RPMI7951 (cell line): ENCODE measurements at places on chromosomes 6 and 20.
A peak's percentile ranks its signal among the peaks of the same experiment; 100 is the strongest.

DNA sequence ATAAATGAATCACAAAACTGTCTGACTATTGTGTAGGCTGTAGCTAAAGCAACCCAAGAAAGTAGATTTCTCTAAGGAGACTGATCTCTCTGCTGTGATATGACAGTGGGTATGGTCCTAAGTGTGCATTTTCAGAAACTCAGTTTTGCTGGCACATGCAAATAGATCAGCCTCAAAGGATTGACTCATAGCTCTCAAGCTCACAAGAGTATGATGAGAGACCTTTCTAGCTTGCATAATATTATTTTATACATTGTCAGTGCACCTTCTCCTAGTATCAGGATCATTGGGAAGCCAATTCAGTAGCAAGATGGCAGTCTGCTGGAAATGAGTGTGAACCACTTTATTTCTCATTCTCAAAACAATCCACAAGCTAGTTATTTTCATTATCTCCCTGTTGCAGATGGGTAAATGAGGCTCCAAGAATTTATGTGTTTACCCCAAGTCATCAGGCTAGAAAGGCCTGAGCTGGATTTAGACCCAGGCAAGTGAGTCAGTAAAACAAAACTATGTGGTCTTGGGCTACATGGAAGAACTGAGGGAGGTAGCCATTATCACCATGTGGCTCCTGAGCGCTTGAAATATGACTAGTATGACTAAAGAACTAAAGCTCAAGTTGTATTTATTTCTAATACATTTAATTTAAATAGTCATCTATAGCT is 27.9 kb upstream of the PLCB4 start:
- DNase-seq: peak; percentile 59

GRCh38 chr6:31821301-31822035 is 6.1 kb upstream of the HSPA1B start:
- peak; percentile 72 for DNase-seq

DNA sequence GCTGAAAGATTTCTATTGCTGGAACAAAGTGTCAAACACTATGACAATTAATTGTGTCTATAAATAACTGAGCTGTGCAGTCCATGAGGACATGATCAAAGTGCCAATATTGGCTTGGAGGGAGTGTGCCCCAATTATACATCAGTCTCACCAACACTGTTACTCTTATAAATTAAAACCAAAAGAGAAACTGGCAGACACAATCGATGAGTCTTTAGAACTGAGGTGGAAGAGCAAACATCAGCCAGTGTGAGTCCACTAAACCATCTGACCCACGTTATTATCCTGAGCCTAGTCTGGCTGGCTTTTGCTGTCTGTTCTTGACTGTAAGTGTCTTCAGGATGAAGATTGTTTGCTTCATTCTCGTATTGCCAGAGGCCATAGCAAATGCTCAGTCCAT is 98.9 kb downstream of the OLIG3 start:
- DNase-seq: no peak

DNA sequence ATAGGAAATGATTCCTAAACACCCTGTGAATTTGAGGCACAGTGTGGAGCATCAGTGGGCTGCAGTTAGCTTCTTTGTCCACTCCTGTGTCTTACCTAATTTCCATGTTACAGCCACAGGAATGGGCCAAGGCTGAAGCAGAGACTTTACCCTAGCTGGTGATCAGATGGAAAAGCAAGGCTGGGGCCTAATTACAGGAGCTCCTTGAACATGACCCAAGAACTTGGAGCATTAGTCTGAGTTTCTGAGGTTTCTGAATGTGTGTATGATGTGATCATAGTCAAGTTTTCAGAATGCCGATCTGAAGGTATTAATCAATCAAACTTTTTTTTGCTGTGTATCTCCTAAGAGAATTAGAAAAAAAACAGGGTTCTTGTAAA is 18.0 kb downstream of the HECA start:
- DNase-seq: no peak

DNA sequence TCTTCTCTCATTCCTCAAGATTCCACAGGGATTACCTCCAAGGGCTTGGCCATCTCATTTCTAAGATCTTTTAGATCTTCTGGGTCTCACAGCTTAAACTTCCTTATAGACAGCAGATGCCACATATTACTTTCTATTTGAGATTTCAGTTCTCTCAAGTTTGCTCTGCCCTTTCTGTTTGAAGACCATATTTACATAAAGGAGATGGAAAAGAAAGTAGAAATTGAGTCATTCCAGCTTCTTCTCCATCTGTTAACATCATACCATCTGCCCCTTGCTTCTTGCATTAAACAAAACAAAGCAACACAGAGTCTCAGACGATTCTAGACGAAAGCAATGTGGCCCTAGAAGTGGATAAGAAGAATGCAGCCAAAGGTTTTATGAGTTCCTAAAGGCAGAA is 203.4 kb downstream of the TTLL2 start:
- no peak for DNase-seq

GRCh38 chr20:3412600-3413392 is 5.3 kb upstream of the DNAAF9 start:
- no peak for DNase-seq

- DNase-seq: no peak
Observed at GRCh38 chr6:129359811-129360681, 349.9 kb downstream of the ARHGAP18 start.

GRCh38 chr6:90266905-90267621 is 29.6 kb downstream of the BACH2 start:
- DNase-seq: no peak

GRCh38 chr6:17281100-17281496 is at the start of gene RBM24:
RBM24 (plus strand) TSS chr6:17281361; CDS start chr6:17281582, 221 bp downstream.
- DNase-seq: peak; percentile 77

DNA sequence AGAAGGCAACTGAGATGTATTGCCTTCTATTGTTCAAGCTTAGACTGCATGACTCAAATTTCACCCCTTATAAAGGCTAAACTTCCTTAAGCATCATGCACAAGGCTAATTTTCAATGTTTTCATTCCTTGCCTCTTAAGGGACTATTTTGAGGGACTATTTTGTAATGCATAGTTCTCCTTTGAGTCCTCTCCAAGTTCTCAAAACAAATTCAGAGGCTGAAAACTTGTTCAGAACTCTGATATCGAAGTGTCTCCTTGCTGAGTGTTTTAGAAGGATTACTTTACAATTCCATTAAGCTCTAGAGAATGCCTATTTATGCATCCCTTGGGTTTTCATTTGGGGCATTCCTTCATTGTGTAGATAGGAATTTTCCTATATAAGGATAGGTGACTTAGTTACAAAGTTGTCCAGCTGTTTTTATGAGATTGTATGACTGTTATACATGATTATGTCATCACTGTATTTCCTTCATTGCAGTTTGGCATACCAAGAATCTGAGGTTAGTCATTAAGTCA is 41.7 kb downstream of the COL19A1 start:
- DNase-seq: no peak

DNA sequence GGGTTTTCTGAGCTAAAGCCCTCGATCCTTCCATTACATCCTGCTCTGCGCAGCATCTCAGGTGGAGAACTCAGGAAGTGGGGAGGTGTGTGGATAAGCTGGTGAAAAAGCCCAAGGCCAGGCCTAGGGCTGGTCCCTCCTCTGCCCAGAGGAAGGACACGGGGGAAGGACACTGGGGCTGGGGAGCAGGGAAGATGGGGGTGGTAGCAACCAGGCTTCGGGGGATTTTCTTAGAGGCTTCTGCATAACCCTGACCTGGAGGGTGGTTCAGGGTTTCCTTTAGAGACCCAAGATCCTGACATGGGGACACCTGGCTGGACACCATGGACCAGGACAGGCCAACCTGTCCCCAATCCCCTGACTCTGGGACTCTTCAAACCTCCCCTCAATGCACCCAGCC is 37.9 kb downstream of the SUN5 start:
- DNase-seq: no peak

GRCh38 chr6:37011656-37012378 is 6.4 kb downstream of the FGD2 start:
- DNase-seq: peak; percentile 37

DNA sequence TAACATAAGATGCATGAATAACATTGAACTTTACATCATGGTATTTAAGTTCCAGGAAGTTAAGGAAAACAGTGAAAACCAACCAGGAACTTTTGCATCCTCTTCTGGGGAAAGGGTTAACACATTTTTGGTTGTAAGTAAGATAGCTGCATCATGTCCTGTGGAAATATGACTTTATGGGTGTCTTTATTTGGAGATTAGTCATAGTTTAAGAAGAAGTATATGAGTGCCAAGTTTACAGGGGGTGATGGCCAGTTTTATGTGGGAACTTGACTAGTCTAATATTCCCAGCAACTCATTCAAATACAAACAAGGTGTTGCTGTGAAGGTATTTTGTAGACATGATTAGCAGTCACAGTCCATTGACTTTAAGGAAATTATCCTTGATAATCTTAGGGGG is 78.0 kb downstream of the PDE10A start:
- DNase-seq: no peak

DNA sequence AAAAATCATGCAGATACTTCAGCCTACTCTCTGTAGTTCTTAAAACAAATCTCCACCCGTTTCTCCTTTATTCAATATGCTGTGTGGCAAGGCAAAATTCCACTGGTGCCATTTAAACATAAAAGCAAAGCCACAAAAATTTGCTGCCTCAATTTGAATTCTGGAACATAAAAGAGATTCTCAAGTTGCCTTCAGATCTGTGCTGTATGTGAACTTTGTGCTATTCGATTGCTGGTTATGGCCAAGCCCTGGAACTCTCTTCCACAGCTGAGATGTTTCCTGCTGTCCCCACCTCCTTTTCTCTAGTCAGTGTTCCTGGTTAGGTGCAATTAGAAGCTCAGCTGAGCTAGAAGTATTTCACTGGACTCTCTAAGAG is 395.3 kb upstream of the BTBD3 start:
- no peak for DNase-seq

DNA sequence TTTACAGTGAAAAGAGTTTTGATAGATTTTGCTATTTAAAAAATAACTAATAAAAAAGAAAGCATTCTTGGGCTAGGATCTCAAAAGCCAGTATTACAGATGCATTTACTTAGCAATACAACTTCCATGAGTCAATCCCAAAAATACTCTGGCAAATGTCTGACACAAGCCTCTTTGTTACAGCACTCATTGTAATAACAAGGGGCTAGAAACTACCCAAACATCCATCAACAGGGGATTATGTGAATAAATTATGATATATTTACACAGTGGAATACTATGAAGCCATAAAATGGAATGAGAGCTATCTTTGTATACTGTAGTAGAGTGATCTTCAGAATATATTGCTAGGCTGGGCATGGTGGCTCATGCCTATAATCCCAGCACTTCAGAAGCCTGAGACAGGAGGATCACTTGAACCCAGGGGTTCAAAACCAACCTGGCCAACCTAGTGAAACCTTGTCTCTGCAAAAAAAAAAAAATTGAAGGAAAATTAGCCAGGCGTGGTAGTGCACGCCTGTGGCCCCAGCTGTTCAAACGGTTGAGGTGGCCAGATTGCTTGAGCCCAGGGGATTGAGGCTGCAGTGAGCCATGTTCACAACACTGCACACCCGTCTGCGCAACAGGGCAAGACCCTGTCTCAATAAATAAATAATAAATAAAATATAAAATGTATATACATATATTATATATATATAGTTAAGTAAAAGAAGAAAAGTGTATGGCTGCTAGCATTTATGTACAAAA is 34.7 kb upstream of the TOP1 start:
- DNase-seq: no peak

- peak; percentile 98 for DNase-seq
Observed at GRCh38 chr20:47358672-47359529, 2.4 kb upstream of the ZMYND8 start.

DNA sequence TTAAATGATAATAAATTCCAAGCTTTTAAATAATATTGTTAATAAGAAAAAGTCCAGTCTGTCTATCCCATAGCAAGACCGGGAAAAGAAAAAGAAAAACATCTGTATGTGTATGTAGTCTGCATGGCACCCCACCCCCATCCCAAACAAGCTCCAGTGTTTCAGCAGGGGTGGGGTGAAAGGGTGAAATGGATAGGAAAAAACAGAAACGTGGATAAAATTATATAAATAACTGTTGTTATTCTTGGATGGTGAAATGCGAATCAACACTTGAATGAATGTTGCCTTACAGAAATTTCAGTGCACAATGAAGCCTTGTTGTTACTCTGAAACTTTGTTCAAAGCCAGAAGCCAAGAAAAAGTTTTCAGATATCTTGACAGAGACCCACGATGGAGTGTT is 31.4 kb downstream of the HAO1 start:
- peak; percentile 29 for DNase-seq

GRCh38 chr6:125379174-125379573 is 77.4 kb upstream of the HDDC2 start:
- no peak for DNase-seq

- DNase-seq: no peak
Observed at GRCh38 chr6:88166493-88167351, 575 bp upstream of the CNR1 start.

DNA sequence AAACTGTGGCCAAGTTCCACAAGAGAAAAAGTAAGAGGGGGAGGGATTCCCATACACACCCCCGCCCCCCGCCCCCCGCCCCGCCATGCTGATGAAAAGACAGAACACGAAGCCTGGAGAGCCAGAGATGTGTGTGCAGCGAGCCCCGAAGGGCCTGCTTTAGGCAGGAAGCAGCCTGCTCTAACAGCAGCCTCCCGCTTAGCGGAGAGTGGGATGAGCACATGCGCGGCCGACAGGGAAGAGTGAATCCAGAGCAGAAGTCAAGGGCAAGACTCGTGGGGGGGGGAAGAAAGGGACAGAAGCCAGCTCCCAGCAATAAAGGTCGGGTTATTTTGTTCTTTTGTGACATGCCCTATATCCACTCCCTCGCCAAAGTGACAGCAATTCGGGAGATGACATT is 67.2 kb upstream of the PTGIS start:
- DNase-seq: no peak
